Osteocyte (in vitro differentiated cells): ENCODE measurements at places on chromosomes 11 and 22. TPM values are rescaled to one million over a fixed set of nuclear protein-coding genes. Genes with fewer than 3 reads are reported as not detected.

DNA sequence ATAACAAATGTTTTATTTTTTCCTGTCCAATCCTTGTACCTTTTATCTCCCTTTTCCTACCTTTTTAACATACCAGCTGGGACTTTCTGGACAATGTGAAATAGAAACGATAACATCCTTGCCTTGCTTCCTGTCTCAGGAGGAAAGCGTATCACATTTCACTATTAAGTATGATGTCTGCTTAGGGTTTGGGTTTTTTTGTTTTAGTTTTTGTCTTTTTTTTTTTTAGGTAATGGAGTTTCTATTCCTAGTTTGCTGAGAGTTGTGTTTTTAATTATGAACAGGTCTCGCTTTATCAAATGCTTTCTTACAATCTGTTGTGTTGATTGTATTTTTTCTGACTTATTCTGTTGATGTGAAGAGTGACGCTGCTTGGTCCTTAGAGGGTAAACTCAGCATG is 64.2 kb upstream of the KCNQ1OT1 start:
- no peak overlapping the region for H3K27ac ChIP-seq
- no peaks in the 10 kb centered on the region for H3K36me3 ChIP-seq
- peaks cover 6% of the 10 kb centered on the region for H3K4me1 ChIP-seq
- DNase-seq = no peak

Gene CNGA4
- total RNA-seq = not detected in 2 replicates

Gene RAB36
- 3.8 and 4.8 TPM in 2 replicates for total RNA-seq

DNA sequence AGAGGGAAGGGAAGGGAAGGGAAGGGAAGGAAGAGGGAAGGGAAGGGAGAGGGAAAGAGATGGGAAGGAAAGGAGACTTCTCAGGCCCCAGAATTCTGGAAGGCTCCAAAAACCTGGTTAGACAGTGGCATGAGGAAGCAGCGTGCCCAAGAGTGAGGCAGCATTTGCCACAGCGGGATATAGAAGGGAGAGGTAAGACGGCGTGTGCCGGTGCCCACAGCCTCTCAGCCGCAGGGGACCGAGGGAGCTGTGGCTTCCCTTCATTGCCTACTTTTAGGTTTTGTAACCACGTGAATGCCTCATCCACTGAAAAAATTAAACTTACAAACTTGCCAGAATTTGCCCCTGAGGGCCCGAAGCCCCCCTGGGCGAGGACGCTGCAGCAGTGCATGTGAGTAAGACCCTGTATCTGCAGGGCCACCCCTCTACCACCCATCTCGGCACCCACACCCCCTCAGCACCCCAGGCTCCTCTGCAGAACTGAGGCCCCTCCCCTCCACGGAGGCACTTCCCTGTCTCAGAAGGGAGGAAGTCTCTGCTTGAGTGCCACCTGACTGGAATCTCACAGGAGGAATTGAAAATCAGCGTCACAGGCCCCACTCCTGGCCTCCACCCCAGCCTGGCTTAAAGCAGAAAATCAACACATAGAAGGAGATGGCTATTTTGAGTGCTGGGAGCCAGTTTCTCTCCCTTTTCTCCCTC is 58.1 kb downstream of the LINC01488 start:
- H3K4me1 ChIP-seq = peaks cover 26% of the 10 kb centered on the region
- no peaks in the 10 kb centered on the region for H3K27me3 ChIP-seq
- no peaks in the 10 kb centered on the region for H3K36me3 ChIP-seq
- no peak for DNase-seq
- no peak overlapping the region for H3K27ac ChIP-seq
- no peak overlapping the region for H3K4me3 ChIP-seq

Gene OR5B17
- total RNA-seq = not detected in 2 replicates

GRCh38 chr22:18114495-18114894 is 3.9 kb downstream of the TUBA8 start:
- H3K4me3 ChIP-seq = no peak overlapping the region
- DNase-seq = no peak
- no peak overlapping the region for H3K27ac ChIP-seq
- H3K27me3 ChIP-seq = peaks cover 4% of the 10 kb centered on the region
- H3K4me1 ChIP-seq = peaks cover 13% of the 10 kb centered on the region

DNA sequence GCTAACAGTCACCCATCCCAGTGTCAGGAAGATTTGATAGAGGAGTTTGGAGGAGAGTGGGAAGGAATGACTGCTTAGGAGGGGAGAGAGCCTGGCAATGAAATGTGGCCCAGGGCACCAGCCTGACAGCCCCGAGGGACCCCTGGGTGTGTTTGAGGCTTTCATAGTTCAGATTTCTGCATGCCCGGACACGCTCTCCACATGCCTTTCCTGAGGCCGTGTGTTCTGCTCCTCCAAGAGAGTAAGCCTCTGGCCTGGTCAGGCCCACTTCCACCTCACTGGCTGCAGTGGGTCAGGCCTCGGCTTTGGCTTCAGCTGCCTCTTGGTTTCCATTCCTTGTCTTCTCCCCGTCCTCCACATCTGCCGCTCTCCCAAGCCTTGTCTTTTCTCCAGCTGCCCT is 78.4 kb downstream of the C22orf31 start:
- no peaks in the 10 kb centered on the region for H3K27me3 ChIP-seq
- peak overlapping the region; percentile 71 for H3K27ac ChIP-seq

Gene PKNOX2
- total RNA-seq = 78.7 and 89.3 TPM in 2 replicates

Gene TAF1D
- 82.6 and 84.2 TPM in 2 replicates for total RNA-seq

Gene BTBD18
- not detected in 2 replicates for total RNA-seq

- no peaks in the 10 kb centered on the region for H3K4me1 ChIP-seq
- H3K27ac ChIP-seq = no peak overlapping the region
- no peak overlapping the region for H3K4me3 ChIP-seq
These were observed 609.3 kb upstream of the CCDC90B start for GRCh38 chr11:83895516-83895915.

Gene CHRM1
- total RNA-seq = 0.27 and 0.31 TPM in 2 replicates

- no peaks in the 10 kb centered on the region for H3K4me1 ChIP-seq
- no peak overlapping the region for H3K27ac ChIP-seq
- no peaks in the 10 kb centered on the region for H3K27me3 ChIP-seq
These were observed 75.9 kb downstream of the PHF21B start for GRCh38 chr22:44933666-44934453.

DNA sequence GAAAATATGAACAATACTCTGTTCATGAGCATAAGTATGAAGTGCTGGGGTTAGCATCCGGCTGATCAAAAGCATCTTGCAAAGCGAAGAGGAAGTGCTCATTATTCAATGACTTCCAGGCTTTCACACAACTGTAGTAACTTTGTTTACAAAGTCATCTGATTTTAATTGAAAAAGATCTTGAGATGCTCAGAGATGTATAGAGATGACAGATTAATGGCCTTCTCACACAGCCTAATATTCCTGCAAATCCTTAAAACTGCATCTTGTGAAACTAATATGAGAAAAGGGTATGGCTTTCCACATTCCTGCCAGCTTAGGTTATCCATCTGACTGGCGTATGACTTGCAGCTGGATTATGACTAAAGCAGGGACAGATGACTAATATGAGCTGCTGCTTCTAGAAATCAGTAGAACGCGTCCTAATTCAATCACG is 125.4 kb downstream of the CASP12 start:
- no peaks in the 10 kb centered on the region for H3K27me3 ChIP-seq
- H3K4me3 ChIP-seq = peak overlapping the region; percentile 11
- peaks cover 18% of the 10 kb centered on the region for H3K4me1 ChIP-seq
- peak overlapping the region; percentile 45 for H3K27ac ChIP-seq
- no peak for DNase-seq
- no peaks in the 10 kb centered on the region for H3K36me3 ChIP-seq

DNA sequence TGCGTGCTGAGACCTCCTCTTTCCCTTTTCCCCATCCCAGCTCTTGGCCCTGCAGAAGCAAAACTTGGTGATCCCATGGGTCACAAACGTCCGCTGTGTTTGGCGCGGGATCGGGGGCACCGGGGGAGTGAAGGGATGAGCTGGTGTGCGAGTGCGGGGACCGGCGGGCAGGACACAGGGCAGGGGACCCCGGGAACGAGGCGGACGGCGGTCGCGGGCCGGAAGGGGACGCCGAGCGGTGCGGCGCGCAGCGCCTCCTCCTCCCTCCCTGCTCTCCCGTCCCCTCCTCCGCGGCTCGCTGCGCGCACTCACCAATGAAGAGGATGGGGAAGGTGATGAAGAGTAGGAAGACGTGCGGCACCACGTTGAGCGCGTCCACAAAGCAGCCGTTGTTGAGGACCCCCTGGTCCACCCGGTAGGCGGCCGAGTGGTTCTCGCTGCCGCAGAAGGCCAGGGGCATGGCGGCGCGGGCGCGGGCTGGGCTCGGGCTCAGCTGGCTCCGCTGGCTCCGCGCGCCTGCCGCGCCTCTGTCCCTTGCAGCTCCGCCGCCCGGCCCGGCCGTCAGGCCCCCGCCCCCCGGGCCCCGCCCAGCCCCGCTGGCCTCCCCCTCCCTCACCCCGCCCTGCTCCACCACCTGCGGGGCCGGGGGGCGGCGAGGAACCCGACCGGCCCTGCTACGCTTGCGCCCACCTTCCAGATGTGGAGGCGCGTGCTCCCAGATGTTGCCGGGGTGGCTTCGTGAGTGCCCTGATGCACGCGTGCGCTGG is at the start of gene ABCC8:
Gene ABCC8 (minus strand): TSS at position 529 of the 767 bp plus-strand sequence. CDS start 69 bp downstream, at position 460.
- H3K4me3 ChIP-seq = peak within 1 kb of the TSS; percentile 57
- H3K27me3 ChIP-seq = peaks cover 86% of the 10 kb centered on the region
- no peak within 1 kb of the TSS for H3K27ac ChIP-seq
- H3K4me1 ChIP-seq = peaks cover 7% of the 10 kb centered on the region
- no peaks in the 10 kb centered on the region for H3K36me3 ChIP-seq
- no peak for DNase-seq

DNA sequence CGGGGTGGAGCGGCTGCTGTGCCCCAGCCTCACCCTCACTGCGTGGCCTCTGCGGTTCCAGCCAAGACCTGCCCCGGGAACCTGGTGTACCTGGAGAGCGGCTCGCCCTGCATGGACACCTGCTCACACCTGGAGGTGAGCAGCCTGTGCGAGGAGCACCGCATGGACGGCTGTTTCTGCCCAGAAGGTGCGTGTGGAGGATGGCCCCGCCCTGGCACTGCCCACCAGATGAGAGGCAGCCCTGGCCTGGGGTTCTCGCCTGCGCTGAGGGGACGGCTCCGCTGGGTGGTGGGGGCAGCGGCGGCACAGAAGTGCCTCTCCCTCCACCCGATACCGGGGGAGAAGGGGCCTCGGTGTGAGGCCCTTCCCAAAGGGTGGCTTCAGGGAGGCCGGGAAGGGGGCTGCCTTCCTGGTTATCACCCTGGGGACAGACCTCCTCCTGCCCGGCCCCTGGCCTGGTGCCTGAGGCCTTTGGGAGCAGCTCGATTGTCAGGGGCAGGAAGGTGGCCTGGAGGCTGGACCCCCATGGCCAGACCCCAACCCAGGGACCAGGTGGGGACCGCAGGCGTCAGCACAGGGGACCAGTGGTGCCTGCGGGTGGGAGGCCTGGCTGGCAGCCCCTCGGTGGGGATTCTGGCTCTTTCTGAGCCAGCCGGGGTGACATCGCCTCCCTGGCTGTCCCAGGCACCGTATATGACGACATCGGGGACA is 7.1 kb downstream of the MUC2 start:
- no peaks in the 10 kb centered on the region for H3K27me3 ChIP-seq
- H3K4me1 ChIP-seq = no peaks in the 10 kb centered on the region
- no peaks in the 10 kb centered on the region for H3K36me3 ChIP-seq
- H3K4me3 ChIP-seq = no peak overlapping the region

DNA sequence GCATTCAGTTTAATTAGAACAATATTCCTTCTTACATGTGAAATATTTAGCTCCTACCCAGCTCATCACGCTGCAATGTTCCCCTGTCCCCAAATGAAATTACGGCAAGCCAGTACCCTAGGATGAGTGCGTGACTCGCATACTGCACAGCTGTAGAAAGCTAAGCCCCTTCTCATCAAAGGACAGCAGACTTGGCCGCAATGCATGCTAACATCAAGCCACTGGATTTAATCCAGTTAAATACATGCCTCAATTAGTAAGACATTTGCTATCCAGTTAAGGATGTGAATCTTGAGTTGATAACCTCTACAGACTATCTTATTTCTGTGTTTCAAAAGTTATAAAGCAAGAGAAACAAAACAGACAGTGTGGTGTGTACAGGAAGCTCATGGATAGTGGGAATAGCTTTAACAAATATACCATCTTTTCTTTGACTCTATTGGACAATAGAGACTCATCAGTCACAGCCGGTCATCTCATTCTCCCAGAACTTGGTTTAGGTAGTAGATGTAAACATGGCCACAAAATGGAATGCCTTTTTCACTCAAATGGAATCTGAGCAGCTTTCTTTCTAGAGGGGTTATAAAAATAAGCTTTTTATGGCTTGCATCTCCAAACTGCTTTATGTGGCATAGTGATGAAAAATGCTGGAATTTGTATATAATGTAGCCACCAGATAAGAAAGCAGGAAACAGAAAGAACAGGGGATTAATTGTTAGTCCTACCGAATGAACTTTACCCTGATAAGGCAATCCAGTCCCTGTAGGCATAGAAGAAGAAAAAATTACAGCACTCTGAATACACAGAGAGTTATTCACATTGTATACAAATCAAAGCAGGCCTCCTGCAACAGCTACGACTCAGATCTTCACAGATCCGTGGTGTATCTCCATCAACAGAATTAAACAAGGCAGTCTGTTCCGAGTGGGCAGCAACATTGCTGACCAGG is 224.1 kb downstream of the CADM1 start:
- no peak overlapping the region for H3K27ac ChIP-seq
- H3K4me3 ChIP-seq = no peak overlapping the region
- no peaks in the 10 kb centered on the region for H3K36me3 ChIP-seq
- peaks cover 3% of the 10 kb centered on the region for H3K27me3 ChIP-seq
- peaks cover 16% of the 10 kb centered on the region for H3K4me1 ChIP-seq

DNA sequence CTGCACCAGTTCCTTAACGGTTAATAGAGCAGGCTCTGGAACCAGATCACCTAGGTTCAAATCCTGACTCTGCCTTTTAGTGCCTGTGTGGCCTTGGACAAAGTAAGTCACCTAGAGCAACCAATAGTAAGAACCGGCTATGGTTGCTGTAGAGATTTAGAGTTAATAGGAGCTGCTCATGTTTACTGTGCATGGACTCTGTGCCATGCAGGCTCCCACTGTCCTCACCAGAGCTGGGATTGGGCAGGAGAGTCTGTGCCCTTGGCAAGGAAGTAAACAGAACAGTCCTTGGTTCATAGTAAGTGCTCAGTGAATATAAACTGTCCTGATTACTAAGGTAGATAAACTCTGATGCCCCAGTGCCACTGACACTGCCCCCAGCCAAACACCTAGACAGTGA is 1.4 kb upstream of the TP53I11 start:
- peaks cover 38% of the 10 kb centered on the region for H3K4me1 ChIP-seq
- no peak for DNase-seq
- H3K27me3 ChIP-seq = no peaks in the 10 kb centered on the region
- no peak overlapping the region for H3K4me3 ChIP-seq
- H3K36me3 ChIP-seq = no peaks in the 10 kb centered on the region

Gene MMP1
- not detected in 2 replicates for total RNA-seq

GRCh38 chr11:107545101-107545514 is 20.4 kb downstream of the ALKBH8 start:
- H3K27me3 ChIP-seq = no peaks in the 10 kb centered on the region
- peaks cover 14% of the 10 kb centered on the region for H3K4me1 ChIP-seq
- H3K4me3 ChIP-seq = no peak overlapping the region
- no peak for DNase-seq
- peaks cover 11% of the 10 kb centered on the region for H3K36me3 ChIP-seq

GRCh38 chr22:43297270-43298061 is 45.7 kb downstream of the SCUBE1 start:
- H3K27ac ChIP-seq = no peak overlapping the region
- H3K4me1 ChIP-seq = peaks cover 29% of the 10 kb centered on the region
- H3K36me3 ChIP-seq = no peaks in the 10 kb centered on the region
- no peak for DNase-seq
- peaks cover 42% of the 10 kb centered on the region for H3K27me3 ChIP-seq
